ENCODE measurements at places on chromosomes 12 and 14.

- DNase-seq, result no peak
Observed at GRCh38 chr12:51969643-51970042, 18.1 kb downstream of the ACVR1B start.

DNA sequence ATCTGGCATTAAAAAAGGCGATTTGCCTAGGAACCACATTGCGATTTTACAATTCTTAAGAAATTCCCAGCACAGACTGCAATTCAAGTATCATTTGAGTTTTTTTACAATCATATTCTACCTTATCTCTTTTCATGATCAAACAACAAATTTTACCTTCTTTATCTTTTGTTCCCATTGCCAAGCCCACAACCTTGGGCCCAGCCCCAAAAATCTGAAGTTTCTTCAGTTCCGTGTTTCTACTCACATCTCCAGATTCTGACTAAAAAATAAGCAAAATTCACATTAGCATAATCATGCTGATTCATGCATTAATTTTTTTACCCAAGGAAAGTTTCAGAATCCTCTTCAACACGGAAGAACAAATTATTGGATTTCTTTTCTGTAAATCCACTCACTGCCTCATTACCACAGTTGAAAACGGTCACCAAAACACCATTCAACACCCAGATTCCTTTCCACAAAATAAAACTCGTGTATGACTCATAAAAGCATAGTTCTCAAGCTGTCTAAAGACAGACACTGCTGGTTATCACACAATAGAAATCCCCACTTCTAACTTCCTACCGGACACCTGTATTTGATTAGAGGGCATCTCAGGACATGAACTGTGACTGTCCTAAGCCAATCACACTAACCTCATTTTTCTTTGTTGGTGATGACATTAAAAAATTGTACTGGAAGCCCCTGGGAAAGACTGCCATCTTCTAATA lies 32.7 kb downstream of the KDM5A start:
- DNase-seq, result no peak

- no peak for DNase-seq
Observed at GRCh38 chr12:91078501-91078900, 20.7 kb upstream of the KERA start.

DNA sequence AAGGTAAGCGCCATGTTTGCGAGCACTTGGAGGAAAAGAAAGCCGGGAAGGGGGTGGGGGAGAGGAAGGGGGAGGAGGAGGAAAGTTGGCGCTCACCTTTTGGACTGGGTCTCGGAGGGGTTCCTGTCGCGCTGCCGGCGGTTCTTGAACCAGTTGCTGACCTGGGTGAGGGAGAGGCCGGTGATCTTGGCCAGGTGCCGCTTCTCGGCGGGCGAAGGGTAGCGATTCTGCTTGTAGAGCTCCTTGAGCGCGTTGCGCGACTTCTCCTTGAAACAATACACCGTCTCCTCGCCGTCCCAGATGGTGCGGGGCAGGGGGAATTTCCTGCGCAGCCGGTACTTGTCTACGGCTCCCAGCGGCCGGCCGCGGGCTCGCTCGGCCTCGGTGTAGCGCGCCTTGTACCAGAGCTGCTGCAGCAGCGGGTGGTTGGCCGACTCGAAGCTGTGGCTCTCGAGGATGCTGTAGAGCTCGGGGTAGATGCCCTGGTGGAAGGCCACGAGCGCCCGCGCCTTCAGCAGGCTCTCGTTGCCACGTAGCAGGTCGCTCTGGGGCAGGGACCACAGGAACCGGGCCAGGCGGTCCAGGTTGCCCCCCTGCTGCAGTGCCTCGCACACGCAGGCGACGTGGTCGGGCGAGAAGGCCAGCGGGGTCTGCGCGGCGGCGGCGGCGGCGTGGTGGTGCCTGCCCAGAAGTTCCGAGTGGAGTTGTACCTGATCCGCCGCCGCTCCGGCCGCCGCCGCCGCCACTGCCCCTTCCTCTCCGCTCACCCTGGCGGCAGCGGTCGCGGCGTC lies 840 bp downstream of the SIX4 start:
- DNase-seq, result peak; percentile 13

DNA sequence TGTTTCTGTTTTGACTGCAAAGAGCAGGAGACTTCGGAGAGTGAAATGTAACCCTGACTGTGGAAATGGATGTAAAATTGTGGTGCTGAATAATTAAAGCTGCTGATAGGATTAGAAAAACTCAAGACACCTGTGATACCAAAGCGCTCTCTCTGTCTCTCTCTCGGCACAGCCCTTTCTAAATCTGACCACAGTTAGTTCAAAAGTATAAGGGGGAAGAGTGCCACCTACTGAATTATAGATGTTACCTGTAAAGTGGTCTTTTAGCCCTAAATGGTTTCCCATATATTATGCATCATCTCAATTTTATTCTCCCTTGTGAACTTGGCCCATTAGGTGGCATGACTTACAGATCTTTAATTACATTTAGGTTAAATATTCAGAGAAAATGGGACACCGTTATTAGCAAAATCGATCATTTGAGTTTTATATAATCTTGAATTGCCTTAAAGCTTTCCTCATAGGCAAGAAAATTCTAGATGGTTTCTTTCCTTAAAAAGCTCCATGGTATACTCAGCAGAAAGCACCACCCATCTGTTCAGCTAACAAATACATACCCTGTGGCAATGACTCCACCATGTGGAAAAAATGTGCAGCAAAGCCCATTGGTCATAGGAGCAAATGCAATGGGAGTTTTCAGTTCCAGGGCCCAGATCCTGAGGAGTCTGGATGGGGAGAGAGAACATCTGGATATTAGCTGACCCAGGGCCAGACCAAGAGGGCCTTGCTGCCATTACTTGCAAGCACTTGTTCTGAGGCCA lies 18.1 kb downstream of the RFC5 start:
- peak; percentile 19 for DNase-seq

GRCh38 chr14:106268013-106268727 lies 741.8 kb downstream of the TMEM121 start:
- peak; percentile 51 for DNase-seq

DNA sequence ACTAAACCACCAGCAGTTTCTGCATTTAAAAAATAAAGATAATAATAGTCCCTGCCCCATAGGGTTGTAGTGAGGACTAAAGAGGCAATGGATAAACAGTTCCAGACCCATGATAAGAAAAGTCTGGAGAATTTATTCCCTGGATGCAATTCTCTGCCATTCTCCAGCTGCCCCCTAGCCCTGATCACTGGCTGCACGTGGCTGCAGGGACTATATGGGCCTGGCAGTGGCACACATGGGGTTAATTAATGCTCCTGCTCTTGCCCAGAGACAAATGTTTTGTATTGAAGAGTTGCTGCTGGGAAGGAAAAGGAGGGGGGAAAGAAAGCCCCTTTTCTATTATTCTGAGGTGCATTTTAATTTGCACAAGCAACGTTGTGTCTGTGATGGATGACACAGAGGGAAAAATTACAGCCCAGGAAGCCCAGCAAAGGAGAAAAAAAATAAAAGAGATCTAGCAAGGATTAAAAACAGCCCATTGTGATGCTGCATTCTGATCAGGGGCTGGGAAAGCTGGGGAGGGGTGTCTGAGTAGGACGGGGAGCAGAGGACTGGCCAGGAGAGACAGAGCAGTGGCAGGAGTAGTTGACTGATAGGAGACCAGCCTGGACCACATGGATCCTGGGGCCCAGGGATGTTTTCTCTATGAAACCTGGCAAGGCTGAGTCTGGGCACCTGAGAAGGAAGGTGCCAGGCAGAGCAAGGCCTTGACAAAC lies 149.3 kb downstream of the ESRRB start:
- no peak for DNase-seq

- DNase-seq, result no peak
Observed at GRCh38 chr14:34180434-34180833, 229.6 kb upstream of the EGLN3 start.

DNA sequence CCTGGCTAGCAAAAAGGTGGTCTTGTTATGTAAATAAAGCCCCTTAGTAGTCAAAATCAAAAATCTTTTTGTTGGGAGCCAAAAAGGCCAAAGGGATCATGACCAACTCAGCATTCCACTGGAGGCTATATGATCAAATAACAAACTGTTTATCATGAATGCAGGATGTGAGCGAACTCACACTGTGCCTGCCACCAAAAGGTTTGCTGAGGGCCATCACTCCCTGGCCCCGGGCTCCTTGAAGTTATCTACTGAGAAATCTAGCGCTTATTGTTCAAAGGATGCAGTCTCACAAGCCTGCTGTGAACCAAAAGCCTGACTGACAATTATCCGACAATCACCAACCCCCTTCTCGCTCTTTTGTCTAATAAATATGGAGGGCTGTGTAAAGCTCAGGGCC lies 107.2 kb upstream of the DDHD1 start:
- no peak for DNase-seq

GRCh38 chr12:131607658-131608447 lies 103.0 kb upstream of the SFSWAP start:
- no peak for DNase-seq

DNA sequence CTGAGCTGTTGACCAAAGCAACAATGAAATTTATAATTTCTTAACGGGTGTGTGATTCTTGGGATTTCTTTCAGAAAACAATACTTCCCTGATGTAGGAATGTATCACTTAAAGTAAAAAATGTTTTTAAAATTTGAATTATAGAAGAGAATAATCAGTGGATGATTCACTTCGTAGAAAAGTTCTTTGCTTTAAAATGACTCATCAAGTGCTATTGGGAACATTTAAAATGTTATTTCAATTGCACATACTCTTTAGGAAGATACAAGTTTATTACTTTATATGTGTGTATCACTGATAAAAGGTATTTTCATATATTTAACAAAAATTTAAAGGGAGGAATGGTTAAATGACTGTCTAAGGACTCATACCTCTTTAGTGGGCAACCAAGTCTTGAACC lies 155.3 kb downstream of the PDE3A start:
- no peak for DNase-seq

DNA sequence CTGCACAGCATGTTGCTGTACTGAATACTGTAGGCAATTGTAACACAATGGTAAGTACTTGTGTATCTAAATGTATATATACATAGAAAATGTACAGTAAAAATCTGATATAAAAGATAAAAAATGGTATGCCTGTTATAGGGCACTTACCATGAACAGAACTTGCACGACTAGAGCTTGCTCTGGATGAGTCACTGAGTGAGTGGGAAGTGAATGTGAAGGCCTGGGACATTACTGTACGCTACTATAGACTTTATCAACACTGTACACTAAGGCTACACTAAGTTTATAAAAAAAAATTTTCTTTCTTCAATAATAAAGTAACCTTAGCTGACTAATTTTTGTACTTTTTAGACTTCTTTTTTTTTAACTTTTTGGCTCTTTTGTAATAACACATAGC lies 24.2 kb upstream of the NEDD1 start:
- DNase-seq, result no peak

GRCh38 chr12:64968989-64969819 lies 144.8 kb downstream of the TBC1D30 start:
- DNase-seq, result no peak

DNA sequence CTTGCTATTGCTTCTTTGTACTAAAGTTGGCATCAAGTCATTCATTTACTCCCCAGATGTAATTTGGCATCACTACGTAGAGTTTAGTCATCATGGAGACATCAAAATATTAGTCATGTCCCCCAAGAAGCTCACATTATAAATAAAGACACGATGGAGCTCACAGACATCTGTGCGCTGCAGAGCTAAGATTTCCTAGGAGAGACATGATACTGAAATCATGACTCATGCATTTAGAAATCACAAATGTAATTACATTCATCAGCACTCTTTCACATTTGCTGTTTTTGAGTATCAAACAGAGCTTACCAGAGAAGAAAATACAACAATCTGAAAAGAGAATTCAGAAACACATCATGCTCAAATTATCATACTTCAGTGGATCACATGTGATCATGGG lies 169.8 kb downstream of the LRIG3 start:
- no peak for DNase-seq

DNA sequence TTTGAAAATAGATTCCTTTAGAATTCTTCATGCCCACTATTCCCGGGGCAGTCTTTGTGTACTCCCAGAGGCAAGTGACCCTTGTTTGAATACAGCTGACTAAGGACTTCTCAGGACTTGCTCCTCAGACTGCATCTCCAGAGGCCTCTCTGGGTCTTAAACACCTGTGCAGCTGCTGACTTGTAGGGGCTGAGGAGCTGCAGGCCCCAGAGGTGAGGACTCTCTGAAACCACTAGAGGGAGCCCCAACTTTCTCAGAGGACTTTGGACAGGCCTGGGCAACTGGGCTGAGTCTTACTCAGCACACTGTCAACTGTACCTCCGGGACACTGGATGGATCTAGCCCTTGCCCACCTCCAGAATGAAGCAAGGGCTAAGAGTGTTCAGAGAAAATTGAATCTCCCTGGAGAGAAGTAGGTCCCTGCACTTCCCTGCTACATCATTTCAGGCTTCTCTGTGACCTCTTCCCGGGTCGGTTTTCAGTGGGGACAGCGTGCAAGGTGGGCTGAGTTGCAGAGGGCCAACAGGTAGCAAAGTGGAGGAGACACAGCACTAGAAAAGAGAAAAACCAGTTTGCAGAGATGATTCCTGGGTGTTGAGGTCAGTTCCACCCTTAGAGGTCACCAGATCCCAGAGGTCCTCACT lies 164.6 kb downstream of the TMEM117 start:
- DNase-seq, result no peak

DNA sequence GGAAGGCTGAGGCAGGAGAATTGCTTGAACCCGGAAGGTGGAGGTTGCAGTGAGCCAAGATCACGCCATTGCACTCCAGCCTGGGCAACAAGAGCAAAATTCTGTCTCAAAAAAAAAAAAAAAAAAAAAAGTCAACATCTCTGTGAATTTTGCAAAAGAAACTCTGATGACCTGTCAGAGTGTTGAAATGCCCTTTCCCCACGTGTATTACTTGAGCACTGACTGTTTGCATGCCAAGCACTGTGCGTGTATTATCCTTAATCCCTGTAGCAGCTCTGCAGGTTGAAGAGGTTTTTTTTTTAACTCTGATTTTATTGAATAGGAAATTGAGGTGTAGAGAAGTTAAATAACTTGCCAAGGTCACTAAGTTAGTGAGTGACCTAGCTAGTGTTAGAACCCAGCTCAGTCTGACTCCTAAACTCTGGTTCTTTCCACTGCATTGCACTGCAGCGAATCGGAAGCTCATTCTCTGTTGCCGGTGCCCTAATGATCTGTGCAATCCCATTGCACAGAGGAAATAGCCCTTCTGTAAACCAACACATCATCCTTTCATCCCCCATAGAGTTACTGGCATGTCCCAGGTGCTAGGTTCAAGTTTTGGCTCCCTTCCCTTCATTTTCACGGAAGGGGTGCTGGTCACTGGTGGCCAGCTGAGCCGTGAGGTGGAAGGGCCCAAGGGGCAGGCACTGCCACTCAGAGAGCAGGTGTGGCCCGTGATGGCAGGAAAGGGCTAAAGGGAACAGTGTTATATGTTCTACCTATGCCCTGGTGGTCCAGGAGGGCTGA lies 122.3 kb downstream of the EML1 start:
- DNase-seq, result no peak

DNA sequence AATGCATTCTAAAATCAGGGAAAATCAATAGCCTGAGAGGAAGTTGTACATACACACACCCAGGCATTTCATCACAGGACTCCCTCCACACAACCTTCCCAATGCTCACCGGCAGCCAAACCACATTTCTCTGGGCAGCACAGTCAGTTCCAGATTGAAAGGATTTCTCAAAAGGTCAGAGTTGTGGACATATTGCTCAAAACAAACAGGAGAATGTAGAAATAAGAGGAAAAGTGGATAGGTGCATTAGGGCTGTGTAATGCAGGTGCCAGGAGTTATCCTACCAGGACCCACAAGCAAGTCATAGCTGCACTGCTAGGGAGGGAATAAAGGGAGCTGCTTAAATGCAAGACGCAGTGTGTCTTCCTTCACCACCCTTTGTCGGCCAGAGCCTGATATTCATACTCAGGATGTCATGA lies 62.9 kb downstream of the GCH1 start:
- no peak for DNase-seq
